Stimulated activated memory B cell treated with anti-CD40 and anti-IgM and Interleukin-4, amounts not matched to agents 10 μg/mL and 1 μg/mL and 100 μg/mL, for 72 hours (primary cell): ENCODE measurements at places on chromosomes 1 and 21.

DNA sequence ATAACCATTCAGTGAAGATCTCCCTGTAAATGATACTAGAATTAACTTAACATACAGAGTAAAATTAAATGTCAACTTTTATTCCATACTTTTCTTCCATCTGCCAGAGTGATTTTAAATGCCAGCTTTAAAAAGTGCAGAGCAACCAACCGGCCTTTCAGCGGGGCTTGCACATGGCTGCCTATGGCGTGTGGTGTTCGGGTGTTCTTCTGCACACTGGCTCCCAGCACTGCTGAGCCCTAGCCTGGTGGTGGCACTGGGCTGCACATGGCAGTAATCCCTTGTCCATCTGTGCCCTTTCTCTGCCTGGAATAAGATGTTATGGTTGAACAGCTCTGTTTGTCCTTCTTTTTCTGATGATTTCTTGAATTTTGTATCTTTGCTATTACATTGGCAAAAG is 156.3 kb downstream of the SNX7 start:
- ATAC-seq: no peak

DNA sequence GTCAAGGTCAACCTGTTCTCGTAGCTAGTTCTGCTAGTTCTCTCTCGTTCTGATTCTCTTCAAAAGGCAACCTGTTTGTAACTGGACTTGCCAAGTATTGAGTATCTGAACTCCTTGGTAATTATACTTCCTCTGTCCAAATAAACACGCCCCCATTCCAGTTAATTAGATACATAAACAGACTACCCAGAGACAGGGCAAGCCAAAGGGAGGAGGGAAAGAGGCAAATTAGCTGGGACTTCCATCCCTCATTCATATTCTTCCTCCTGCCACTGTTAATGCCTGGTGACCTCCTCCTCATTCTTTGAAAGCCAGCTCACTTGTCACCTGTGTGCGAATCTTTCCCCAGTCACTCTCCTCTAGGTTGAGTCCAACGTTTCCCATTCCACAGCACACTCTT is 62.9 kb downstream of the LPAR3 start:
- ATAC-seq: no peak

DNA sequence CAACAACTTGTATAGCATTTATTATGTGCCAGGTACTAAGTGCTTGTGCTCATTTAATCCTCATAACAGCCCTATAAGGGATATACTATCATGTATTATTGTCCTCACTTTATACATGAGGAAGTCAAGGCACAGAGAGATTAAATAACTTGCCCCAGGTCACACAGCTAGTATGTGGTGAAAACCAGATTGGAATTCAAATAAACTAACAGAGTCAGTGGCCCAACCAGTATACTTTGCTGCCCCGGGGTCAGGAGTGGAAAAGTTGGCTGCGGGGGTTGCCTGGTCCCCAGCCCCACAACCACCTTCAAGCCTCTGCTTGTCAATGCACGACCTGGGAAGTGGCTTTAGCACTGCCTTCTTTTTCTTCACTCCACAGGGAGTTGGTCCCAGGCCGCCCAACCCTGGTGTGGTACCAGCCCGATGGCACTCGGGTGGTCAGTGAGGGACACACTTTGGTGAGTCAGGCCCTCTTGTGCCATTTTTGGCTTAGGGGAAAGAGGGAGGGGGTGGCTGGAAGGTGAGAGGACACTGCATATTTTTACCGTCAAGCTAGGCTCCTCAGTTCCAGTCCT is 2.5 kb downstream of the ADAM15 start:
- no peak for ATAC-seq

DNA sequence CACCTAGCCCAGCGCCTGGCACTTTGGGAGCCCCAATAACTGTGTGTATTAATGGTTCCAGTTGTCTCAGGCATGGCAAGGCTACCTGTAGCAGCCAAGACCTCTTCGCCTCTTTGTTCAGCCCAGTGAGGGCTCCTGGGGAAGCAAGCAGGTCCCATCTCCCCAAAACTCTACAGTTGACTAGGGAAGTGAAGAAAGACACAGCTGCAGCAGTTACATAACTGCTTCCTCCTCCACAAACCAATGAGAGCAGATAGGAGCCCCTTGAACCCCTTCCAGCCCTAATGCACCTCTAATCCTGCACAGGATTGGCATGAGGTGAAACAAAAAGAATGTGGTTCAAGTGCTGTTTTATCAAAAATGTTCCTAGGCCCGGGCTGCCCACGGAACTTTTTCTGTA is 100.5 kb downstream of the SYF2 start:
- no peak for ATAC-seq

GRCh38 chr1:219712506-219712905 is 99.6 kb upstream of the ZC3H11B start:
- no peak for ATAC-seq

- no peak for ATAC-seq
Measured at GRCh38 chr1:186770421-186770820, 58.3 kb upstream of the PLA2G4A start.

DNA sequence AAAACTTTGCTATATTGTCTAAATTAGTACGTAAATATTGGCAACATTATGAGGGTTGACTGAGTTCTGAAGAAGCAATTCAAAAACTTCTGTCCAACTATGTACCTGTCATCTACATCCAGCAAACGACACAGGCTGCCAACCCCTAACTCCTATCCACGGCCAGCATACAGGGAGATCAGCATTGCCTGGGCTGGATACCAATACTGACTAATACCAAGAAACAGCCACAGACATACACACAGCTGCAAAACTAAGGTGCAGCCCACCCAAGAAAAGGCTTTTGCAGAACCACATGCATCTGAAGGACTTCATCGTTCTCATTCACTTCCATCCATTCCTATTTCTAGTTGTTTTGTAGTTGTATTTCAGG is 2.0 kb downstream of the KIAA0319L start:
- ATAC-seq: no peak

DNA sequence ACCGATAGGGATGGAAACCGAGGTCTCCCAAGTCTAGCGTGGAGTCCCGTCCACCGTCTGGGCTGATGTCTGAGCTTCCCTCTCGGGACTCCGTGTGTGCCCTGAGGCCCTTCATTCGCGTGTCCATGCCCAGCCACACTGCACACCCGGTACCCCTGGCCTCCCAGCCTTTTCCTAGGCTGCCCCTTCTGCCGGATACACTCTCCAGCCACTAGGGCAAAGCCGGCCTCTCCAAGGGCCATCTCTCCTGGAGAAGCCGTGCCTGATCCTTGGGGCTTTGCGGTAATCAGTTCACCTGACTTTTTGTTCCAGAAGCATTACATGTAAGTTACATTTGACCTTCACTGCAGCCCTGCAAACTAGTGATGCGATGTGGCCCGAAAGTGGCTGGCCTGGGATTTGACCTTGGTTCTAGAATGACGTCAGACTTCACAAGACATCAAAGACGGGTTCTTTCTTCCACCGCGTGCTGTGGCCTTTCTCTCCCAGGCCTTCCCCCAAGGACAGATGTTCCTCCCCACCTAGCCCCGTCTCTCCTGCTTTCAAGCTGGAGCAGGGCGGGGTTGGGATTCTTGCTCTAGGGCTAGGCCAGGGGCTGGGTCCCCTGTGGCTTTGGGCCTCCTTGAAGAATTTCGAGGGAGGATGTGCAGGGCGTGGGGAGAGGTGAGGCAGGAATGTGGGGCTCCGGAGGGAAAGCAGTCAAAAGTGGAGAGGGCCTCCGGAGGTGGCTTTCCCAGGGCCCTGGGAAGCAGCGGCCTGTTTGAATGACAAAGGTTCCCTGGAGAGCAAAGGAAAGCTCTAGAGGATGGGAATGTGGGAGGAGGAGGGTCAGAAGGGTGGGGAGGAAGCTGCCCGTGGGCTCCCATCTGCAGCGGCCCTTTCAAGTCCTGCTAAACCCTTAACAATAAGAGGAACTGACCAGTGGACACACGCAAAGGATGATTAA is 49.7 kb upstream of the SLC2A1 start:
- no peak for ATAC-seq

GRCh38 chr1:55604749-55605148 is 389.6 kb upstream of the USP24 start:
- ATAC-seq: no peak

DNA sequence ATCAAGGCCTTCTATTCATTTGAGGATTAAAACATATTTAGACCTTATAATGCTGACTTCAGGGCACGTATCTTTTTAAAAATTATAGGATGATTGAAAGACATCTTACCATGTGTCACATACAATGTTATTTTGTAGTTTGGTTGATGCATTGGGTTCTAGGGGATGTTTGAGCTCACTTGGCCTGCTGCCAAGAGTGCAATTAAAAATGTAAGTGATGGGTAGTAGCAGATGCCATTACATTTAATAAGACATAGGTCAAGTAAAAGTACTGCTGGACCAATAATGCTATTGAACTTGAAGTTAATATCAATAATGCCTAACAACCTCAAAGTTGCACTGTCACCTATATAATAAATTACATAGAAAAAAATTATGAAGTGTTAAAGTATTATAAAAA is 616.5 kb upstream of the RGS18 start:
- no peak for ATAC-seq

- no peak for ATAC-seq
Measured at GRCh38 chr1:169495916-169496315, 10.2 kb upstream of the SLC19A2 start.

GRCh38 chr1:36944883-36945282 is 89.4 kb downstream of the GRIK3 start:
- no peak for ATAC-seq

DNA sequence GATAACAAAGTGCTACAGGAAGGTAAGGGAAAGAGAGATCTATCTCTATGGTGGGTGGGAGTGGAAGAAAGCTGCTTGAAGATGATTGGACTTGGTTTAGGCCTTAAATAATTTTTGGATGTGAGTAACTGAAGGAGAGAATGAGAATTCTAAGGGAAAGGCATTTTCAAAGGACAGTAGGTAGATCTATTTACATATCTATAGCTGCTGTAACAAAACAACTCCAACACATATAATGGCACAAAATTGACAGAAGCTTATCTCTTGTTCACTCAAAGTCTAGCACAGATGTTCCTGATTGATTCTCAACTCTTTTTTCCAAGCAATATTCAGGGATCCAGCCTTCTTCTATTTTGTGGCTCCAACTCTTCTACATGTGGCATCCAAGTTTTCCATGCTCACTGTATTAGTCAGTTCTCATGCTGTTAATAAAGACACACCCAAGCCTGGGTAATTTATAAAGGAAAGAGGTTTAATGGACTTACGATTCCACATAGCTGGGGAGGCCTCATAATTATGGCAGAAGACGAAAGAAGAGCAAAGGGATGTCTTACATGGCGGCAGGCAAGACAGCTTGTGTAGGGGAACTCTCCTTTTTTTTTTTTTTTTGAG is 3.1 kb upstream of the DDAH1 start:
- no peak for ATAC-seq

- no peak for ATAC-seq
Measured at GRCh38 chr1:103087256-103087655, 21.1 kb downstream of the COL11A1 start.

GRCh38 chr1:149884433-149885338 is 14.7 kb upstream of the BOLA1 start:
- ATAC-seq: no peak

DNA sequence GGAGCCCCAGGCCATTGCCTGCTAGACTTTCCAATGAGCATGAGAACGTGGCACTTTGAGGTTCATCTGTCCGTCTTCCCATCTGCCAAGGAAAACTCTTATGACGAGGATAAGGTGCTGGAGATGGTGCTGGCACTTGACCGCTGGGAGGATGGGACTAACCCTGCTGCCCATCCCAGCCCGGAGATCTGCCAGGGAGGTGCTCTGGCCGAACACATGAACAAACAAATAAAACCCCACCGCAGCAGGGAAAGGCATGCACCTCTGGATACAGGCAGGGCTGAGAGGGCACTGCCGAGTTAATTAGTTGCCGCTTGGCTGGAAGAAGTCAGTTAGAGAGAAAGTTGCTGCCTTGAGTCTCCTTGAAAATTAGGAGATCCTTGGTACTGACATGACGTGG is 308.4 kb downstream of the AJAP1 start:
- no peak for ATAC-seq

DNA sequence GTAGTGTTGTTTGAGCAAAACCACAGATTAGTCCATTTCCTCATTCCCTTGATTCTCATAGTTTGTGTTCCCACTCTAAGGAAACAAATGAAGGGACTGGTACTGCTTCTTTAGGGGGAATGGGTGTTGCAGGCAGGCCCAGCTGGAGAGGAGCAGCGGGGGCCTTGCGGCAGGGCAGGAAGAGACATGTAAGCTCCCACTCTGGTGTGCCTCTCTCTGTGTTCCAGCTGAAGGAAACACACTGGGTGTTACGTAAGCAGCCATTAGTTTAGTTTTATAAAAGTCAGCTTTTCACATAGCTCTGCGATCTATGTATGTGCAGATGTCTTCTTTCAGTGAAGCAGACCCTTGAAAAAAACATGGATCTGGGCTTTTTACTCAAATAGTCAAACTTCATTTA is 99.5 kb downstream of the CACHD1 start:
- no peak for ATAC-seq

GRCh38 chr1:186681801-186682200 is 1.6 kb upstream of the PTGS2 start:
- ATAC-seq: no peak

GRCh38 chr21:42282715-42283114 is 32.5 kb downstream of the TFF3 start:
- no peak for ATAC-seq

GRCh38 chr1:92843046-92843423 is 11.2 kb downstream of the RPL5 start:
- no peak for ATAC-seq

DNA sequence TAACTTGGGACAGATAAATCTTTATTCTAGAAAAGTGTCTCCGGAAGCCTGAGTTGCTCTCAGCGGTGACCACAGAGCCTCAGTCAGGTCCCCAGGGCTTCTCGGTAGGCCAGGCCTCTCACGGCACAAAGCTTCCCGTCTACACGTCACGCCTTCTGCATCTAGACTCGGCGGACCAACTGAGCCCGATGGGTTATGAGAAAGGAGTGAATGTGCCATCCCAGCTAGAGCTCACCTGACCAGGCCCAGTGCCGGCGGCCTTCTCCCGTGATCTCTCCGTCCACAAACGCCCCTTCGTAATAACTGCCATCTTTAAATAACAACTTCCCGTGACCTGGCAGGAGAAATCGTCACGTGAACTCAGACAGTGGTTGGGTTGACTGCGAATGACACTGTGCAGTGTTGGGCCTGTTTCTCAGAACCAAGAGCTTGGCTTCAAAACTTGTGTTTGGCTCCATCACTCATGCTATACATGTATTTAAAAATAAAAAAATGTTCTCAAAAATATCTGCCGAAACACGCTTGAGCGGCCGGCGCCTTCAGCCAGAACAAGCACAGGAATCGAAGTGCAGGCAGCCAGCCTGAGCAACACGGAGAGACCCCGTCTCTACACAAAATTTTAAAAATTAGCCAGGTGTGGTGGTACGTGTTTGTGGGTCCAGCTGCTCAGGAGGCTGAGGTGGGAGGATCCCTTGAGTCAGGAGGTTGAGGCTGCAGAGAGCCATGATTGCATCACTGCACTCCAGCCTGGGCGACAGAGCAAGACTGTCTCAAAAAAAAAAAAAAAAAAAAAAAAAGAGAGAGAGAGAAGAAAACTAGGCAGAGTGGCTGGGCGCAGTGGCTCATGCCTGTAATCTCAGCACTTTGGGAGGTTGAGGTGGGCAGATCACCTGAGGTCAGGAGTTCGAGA is 3.1 kb downstream of the MORN1 start:
- peak; percentile 59 for ATAC-seq

- no peak for ATAC-seq
Measured at GRCh38 chr1:8639148-8639547, 178.3 kb downstream of the RERE start.
